Thymus (tissue), 14 donors: ENCODE measurements at places on chromosomes 3 and 15. TPM values are rescaled to one million over a fixed set of nuclear protein-coding genes. Genes with fewer than 3 reads are reported as not detected.

DNA sequence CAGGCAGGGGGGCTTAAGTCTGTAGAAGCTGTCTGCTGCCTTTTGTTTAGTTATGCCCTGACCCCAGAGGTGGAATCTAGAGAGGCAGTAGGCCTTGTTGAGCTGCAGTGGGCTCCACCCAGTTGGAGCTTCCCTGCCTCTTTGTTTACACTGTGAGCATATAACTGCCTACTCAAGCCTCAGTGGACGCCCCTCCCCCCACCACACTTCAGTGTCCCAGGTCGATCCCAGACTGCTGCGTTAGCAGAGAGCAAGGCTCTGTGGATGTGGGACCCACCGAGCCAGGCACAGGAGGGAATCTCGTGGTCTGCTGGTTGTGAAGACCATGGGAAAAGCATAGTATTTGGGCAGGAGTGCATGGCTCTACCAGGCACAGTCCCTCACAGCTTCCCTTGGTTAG lies 446.8 kb upstream of the RARB start:
- no peaks in the 10 kb centered on the region for H3K4me1 ChIP-seq
- DNase-seq = no peak
- H3K36me3 ChIP-seq = no peaks in the 10 kb centered on the region
- H3K4me3 ChIP-seq = no peak overlapping the region
- no peak overlapping the region for H3K27ac ChIP-seq

GRCh38 chr15:50764461-50765194 lies 878 bp downstream of the SPPL2A start:
- peak; percentile 21 for DNase-seq
- peak overlapping the region; percentile 97 for H3K27ac ChIP-seq

- no peak overlapping the region for H3K4me3 ChIP-seq
- no peaks in the 10 kb centered on the region for H3K27me3 ChIP-seq
- DNase-seq = no peak
- H3K27ac ChIP-seq = no peak overlapping the region
- H3K36me3 ChIP-seq = no peaks in the 10 kb centered on the region
- no peaks in the 10 kb centered on the region for H3K4me1 ChIP-seq
These were observed 323.3 kb downstream of the CTNNB1 start for GRCh38 chr3:41522612-41523011.

GRCh38 chr3:44342176-44342790 lies 3.7 kb downstream of the TCAIM start:
- H3K4me3 ChIP-seq = no peak overlapping the region
- H3K36me3 ChIP-seq = no peaks in the 10 kb centered on the region
- no peak for DNase-seq
- no peaks in the 10 kb centered on the region for H3K27me3 ChIP-seq
- H3K4me1 ChIP-seq = peaks cover 10% of the 10 kb centered on the region
- H3K27ac ChIP-seq = no peak overlapping the region

- no peaks in the 10 kb centered on the region for H3K36me3 ChIP-seq
- DNase-seq = no peak
- no peak overlapping the region for H3K27ac ChIP-seq
- no peak overlapping the region for H3K4me3 ChIP-seq
- H3K4me1 ChIP-seq = no peaks in the 10 kb centered on the region
- H3K27me3 ChIP-seq = no peaks in the 10 kb centered on the region
These were observed 58.2 kb downstream of the PHLDB2 start for GRCh38 chr3:111917300-111917699.

GRCh38 chr3:67521053-67521646 lies 133.3 kb downstream of the SUCLG2 start:
- no peak overlapping the region for H3K27ac ChIP-seq
- no peak for DNase-seq
- H3K36me3 ChIP-seq = no peaks in the 10 kb centered on the region

GRCh38 chr3:27224197-27224596 lies 145.0 kb downstream of the NEK10 start:
- DNase-seq = no peak
- no peak overlapping the region for H3K4me3 ChIP-seq
- no peaks in the 10 kb centered on the region for H3K36me3 ChIP-seq
- H3K27me3 ChIP-seq = no peaks in the 10 kb centered on the region

DNA sequence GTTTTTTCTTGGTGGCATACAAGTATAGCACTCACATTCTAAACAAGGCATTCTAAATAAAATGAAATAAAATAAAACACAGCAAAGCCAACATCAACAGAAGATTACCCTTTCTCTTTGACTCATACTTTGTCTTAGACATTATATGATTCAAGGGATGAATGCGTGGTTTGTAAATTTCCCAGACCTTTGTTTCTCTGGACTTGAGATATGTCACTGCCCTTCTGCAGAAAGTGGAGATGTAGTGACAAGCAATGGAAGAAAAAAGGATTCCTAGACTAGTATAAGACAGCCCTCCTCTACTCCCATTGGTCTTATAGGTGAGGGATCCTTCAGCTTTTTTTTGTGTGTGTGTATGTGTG lies 22.4 kb downstream of the NANOGP8 start:
- H3K36me3 ChIP-seq = no peaks in the 10 kb centered on the region
- DNase-seq = no peak
- H3K27me3 ChIP-seq = no peaks in the 10 kb centered on the region
- no peak overlapping the region for H3K4me3 ChIP-seq

DNA sequence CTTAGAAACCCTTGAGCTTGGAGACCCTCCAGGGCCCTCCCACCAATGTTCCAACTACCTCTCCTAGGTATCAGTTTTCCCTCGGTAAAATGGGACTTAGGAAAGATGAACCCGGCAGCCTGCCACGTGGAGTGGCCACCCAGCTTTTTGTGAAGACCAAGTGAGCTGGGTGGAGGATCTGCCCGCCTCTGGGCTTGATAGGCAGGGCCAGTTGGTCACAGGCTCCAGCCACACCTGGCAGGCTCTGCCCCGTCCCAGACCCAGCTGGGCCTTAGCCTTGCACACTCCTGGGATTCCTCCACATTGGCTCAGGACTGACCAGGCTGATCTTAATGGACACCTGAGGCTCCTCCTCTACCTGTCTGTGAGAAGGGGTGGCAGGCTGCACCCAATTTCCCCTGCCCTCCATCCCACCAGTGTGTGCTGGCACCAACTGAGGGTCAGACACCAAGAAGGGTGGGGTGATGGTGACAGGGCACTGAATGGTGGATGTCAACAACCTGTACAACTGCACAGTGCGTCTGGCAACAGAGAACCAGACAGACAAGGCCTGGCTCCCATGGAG lies 761 bp upstream of the GRIP2 start:
- H3K36me3 ChIP-seq = no peaks in the 10 kb centered on the region
- no peaks in the 10 kb centered on the region for H3K27me3 ChIP-seq
- DNase-seq = no peak
- no peak overlapping the region for H3K27ac ChIP-seq

GRCh38 chr3:189921770-189922169 lies 198.9 kb downstream of the P3H2 start:
- no peak overlapping the region for H3K27ac ChIP-seq
- H3K4me1 ChIP-seq = no peaks in the 10 kb centered on the region
- no peak for DNase-seq
- no peaks in the 10 kb centered on the region for H3K36me3 ChIP-seq
- H3K4me3 ChIP-seq = no peak overlapping the region
- H3K27me3 ChIP-seq = no peaks in the 10 kb centered on the region

GRCh38 chr15:81942655-81943195 lies 103.1 kb downstream of the MEX3B start:
- H3K36me3 ChIP-seq = no peaks in the 10 kb centered on the region
- no peaks in the 10 kb centered on the region for H3K4me1 ChIP-seq

DNA sequence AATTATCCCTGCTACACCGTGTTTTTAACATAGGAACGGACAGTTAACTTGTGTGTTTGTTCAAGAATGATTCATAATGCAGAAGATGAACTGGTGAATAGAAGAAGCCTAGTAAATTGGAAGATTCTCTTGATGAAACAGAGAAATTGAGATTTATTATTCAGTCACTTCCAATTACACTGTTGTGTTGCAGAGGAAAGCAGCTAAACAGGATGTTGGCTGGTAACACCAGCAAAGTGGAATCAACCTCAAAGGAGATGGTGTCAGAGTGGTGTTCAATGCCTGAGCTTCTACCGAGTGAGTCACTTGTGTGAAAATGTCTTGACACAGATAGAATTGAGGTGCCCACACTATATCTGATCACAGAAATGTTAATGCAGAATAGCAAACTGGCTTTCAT lies 399.6 kb downstream of the LPP start:
- no peak overlapping the region for H3K4me3 ChIP-seq
- DNase-seq = peak; percentile 37
- no peaks in the 10 kb centered on the region for H3K36me3 ChIP-seq
- peaks cover 8% of the 10 kb centered on the region for H3K4me1 ChIP-seq

GRCh38 chr3:117141812-117142211 lies 432.2 kb downstream of the TUSC7 start:
- no peak for DNase-seq
- no peak overlapping the region for H3K27ac ChIP-seq
- H3K27me3 ChIP-seq = no peaks in the 10 kb centered on the region
- H3K4me1 ChIP-seq = no peaks in the 10 kb centered on the region
- no peak overlapping the region for H3K4me3 ChIP-seq

DNA sequence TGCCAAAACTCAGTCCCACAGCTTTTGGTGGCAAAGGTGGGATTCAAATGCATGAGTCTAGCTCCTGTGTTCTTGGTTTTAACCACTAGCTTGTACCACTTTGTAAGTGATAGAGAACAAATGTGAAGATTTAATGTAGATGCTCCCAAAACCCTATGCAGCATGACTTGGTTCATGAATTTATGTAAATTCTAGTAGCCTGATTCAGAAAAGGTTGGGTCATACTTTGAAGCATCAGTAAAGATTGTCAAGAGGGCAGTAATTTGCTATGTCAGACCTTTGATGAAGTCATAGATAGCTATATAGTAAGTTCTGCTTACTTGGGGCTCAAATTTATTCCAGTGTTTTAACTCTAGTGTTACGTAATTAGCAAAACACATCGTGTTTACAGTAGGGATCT lies 75.6 kb downstream of the VPS8 start:
- H3K4me1 ChIP-seq = no peaks in the 10 kb centered on the region
- no peaks in the 10 kb centered on the region for H3K36me3 ChIP-seq
- no peak overlapping the region for H3K4me3 ChIP-seq
- H3K27ac ChIP-seq = no peak overlapping the region
- H3K27me3 ChIP-seq = no peaks in the 10 kb centered on the region

The CISH gene
- 10.2 TPM for total RNA-seq

The TMC3 gene
- under 0.01 TPM for total RNA-seq

The RTP4 gene
- total RNA-seq = 9.3 TPM

The GPR176 gene
- 2.9 TPM for total RNA-seq

The DLEC1 gene
- 0.09 TPM for total RNA-seq
